ENCODE measurements at places on chromosomes 5 and 9.

DNA sequence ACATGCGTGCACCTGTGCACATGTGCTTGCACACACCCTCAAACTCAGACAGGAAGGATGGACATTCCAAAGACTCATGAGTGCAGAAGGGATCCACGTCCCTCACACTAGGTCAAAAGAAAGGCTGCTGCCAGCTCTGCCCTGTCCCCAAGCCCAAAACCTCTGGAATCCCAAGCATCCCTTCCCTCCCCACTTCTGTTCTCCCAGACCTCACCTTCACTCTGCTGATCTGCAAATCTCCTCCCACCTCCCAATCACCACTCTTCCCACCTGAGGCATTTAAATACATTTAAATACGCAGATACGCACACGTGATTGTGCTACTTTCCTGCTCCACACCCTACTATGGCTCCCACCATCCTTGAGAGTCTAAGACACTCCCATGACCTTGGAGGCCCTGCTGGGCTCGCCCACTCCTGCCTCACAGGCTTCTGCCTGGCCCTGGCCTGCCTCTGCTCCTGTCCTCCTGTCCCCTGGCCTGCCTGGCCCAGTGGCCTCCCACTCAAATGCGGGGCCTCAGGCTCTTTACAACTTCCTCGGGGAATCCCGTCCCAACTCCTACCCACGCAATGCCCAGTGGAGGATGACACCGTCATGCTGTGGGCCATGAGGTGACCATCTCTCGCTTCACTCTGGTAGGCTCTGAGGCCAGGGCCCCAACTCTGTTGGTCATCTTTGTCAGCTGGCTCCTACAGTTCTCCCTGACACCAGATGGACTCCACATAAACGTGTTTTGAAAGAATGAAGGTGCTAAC, 478.4 kb upstream of the DAP start:
- no peak for DNase-seq

- DNase-seq = no peak
These were observed 176.1 kb upstream of the CDH12 start for GRCh38 chr5:23029290-23029689.

GRCh38 chr9:130906735-130907416, 10.3 kb upstream of the QRFP start:
- DNase-seq = no peak

- no peak for DNase-seq
These were observed 30.7 kb downstream of the ENHO start for GRCh38 chr9:34492051-34492450.

- peak; percentile 3 for DNase-seq
These were observed 173.4 kb downstream of the DNAH5 start for GRCh38 chr5:13771011-13771571.

DNA sequence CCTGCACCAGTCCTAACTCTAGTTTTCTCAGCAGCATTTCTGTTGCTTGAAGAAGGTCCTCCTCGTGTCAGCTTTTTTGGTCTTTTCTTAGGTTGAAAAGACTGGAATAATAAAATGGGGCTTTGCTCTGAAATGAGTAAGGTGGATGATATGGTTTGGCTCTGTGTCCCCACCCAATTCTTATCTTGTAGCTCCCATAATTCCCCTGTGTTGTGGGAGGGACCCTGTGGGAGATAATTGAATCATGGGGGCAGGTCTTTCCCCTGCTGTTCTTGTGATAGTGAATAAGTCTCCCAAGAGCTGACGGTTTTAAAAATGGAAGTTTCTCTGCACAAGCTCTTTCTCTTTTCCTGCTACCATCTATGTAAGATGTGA, 53.6 kb downstream of the LIX1 start:
- no peak for DNase-seq

DNA sequence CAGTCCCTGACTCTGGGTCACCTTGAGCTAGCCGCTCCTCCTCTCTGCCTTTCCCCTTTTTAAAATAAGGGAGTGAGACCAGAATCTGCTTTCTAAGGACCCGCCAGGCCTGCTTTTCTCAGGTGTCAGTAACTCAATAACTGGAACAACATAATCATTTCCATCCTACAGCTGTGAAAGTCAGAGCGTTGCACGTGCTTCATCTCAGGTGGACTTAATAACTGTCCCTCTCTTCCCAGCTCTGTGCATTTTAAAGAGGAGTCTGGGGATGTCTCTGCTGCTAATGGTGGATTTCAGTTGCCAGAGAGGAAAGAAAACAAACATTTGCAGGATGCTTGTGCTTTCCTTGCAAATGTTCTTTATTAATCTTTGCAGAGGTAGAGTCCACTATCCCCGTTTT, 93.7 kb downstream of the PCDH1 start:
- DNase-seq = no peak

GRCh38 chr5:123512611-123513461, 859 bp downstream of the CSNK1G3 start:
- peak; percentile 30 for DNase-seq

- DNase-seq = peak; percentile 12
These were observed 81.1 kb downstream of the PJA2 start for GRCh38 chr5:109328626-109329025.

GRCh38 chr5:61991866-61992265, 314.1 kb upstream of the KIF2A start:
- no peak for DNase-seq

DNA sequence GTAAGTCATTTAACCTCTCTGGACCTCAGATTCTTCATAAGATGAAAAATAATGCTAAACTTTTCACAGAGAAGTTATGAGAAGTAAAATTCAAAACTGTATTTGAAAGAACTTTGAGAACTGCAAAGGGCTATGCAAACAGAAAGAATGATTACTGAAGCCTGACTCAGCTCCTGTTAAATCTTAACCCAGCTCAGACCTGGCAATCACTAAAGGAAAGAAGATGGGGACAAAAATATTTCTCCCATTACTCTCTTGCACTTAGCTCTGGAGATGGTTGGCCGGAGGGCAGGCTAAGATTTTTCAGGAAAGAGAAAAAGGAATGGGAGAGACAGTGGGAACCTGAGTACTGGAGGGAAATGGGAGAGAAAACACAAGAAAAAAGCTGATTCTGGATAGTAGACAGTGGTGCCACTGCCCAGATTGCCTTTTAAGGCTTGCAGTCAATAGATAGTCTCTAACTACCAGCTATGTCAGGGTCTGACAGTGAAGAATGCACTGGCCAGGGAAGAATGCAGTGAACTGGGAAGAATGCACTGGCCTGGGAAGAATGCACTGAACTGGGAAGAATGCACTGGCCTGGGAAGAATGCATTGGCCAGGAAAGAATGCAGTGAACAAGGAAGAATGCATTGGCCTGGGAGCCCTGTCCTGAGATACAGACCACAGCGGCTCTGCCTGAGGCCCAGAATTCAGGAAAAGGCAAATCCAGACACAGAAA, 25.2 kb upstream of the CEMIP2 start:
- peak; percentile 51 for DNase-seq

DNA sequence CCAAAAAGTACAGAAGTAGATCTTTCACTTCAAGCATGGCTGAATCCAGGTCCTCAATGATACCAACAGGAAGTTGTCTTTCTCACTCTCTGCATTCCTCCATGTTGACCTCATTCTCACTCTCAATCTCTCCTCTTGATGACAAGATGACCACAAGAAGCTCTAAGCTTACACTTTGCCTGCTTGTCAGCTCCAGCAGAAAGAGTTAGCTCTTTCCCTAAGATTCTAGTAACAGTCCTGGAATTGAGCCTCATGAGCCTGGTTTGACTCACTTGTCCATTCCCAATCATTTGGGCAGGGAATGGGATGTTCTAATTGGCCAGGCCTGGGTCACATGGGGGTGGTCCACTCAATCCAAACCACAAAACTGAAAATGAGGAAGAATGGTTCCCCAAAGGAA, 3.3 kb upstream of the CLTA start:
- peak; percentile 91 for DNase-seq

DNA sequence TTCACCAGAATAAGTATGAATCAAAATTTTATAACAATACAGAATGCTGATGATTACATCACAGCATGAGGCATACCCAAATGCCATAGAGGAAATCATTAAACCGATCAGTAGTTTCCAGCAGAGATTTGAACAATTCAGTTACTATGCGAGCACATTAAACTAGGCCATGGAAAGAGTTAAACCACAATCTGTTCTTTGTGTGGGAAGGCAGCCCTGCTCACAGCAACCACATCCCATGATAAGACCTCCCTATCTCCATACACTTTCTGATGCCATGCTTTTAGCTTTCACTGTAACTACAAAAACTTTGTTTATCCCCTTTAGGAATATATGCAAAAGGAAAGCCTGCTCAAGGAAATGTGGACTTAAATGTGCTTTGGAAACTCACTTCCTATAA, 4.5 kb downstream of the NFIB start:
- DNase-seq = peak; percentile 88

DNA sequence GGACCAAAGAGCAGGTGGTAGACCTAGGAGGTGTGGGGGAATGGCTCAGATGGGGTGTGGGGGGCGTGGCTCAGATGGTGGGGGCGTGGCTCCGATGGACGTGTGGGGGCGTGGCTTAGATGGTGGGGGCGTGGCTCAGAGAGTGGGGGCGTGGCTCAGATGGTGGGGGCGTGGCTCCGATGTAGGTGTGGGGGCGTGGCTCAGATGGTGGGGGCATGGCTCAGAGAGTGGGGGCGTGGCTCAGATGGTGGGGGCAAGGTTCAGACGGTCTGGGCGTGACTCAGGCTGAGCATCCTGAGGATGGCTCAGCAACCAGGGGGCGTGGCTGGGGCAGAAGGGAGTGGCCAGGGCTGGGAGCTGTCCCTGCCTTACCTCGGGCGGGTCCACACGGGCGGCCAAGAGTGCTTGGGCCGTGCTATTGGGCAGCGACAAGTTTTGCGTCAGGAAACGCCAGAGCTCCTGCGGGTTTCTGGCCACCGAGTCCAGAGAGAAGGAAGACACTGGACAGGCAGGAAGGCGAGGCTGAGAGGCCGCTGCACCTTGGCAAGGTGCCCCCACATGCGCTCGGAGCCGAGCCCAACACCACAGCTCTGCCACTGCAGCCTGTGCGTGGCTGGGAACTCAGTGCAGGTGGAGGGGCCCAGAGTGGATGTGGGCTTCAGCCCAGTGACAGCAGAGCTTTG, 5.9 kb downstream of the ABCA2 start:
- DNase-seq = peak; percentile 73

DNA sequence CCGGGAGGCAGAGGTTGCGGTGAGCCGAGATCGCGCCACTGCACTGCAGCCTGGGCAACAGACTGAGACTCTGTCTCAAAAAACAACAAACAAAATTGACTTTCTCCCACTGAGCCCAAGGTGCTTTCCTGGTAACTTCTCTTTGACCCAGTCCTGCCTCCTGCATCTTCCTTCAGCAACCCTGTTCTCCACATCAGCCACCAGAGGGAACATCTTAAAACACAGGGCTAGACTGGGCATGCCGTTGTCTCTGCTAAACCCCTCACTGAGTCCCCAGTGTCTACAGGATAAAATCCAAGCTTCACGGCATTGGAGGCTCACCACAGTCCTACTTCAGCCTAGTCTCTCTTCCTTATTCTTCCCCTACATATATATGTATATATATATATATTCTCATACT, 39.8 kb upstream of the KCNMB1 start:
- peak; percentile 20 for DNase-seq

DNA sequence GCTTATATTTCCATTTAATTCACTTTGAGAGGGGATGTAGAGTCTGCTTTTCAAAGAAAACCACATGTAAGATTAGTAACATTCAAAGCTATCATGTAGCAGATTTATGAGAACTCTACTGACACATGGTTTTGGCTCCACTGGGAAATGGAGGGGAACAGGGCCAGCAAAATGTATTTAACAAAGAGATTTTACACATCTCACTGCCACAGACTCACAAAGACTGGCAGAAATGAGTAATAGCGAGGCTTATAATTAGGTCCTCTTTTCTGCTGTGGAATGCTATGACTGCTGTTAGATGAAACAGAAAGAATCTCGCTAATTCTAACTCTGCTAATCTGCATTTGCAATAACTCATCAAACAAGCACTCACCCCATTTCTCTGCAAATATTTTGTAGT, 4.5 kb downstream of the DAP start:
- DNase-seq = peak; percentile 62

DNA sequence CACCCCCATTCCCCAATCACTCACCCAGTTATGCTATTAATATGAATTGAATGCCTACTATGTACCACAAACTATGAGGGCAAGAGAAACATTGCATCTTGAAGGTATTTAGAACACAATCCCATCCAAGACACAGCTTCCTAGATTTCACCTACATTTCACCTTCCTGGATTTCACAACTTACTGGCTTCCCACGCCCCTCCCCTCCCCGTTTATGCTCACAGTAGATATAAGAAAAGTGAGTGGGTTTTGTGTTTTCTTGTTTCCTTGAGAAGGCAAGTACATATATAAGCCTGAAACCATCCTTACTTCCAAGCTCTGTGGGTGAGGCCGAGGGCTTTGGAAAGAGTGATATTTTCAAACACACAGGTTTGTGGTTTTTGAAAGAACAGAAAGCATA, 465.0 kb downstream of the BNC2 start:
- DNase-seq = peak; percentile 82

- peak; percentile 24 for DNase-seq
These were observed 312.1 kb downstream of the TMEM232 start for GRCh38 chr5:110414360-110414759.

DNA sequence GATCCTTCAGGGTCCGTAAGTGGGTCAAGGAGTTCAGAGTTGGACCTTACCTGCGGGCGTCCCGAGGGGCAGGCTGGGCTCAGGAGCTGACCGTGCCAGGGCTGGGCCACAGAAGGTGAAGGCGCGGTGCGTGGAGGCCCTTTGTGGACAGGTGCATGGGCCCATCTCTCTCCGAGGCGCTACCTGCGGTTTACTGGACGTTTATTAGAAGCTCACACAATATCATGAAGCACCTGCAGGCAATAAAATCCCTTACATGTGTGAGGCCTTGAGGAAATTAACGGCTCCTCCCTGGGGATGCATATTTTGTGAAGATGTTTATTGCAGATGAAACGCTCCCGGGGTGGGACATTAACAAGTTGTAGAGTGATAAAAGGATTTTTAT, 79.8 kb upstream of the LMX1B start:
- no peak for DNase-seq

GRCh38 chr5:125868036-125868435, 555.2 kb upstream of the GRAMD2B start:
- no peak for DNase-seq

- DNase-seq = peak; percentile 76
These were observed 35.9 kb downstream of the MAMDC2 start for GRCh38 chr9:70079417-70080037.

- DNase-seq = peak; percentile 49
These were observed 68.5 kb downstream of the TENT4A start for GRCh38 chr5:6781716-6782115.

DNA sequence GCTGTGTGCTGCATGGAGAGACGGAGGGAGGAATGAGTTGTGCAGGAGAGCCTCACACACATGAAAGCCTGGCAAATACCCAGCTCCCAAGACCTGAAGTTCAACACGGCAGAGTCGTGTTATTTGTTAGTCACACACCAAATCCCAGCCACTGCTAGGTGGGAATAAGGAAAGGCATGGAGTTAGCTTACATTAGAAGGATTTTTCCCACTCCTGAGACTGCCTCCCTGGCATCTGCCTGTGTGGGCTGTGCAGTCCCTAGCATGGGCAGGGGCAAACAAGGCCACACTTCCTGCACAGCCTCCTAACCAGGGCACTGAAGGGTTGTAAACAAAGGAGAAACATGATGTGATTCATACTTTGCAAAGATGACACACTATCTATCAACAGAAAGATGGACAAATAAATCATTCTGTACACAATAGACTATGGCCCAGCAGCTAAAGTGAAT, 306.8 kb downstream of the SPOCK1 start:
- DNase-seq = no peak
